Cardiac muscle cell (in vitro differentiated cells and primary cell): ENCODE measurements at places on chromosomes 12 and 14. TPM values are rescaled to one million over a fixed set of nuclear protein-coding genes. Genes with fewer than 3 reads are reported as not detected.

DNA sequence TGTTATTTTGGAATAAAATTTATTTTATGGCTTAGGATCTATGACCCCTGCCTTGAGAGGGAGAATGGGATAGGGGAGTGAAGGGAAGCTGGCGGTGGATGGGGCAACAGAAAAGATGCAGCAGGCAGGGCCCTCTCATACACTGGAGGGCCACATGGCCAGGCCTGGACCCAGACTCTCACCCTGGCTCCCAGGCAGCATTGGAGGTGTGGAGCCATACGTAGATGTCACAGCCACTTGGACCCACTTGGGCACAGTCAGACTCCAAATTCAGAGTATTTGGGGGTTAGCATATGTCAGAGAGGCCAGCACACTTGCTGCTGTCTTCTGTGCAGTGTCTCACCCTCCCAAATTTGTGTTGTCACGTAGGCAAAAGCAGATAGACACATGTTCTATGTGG, 6.5 kb downstream of the NAB2 start:
- no peak for DNase-seq

DNA sequence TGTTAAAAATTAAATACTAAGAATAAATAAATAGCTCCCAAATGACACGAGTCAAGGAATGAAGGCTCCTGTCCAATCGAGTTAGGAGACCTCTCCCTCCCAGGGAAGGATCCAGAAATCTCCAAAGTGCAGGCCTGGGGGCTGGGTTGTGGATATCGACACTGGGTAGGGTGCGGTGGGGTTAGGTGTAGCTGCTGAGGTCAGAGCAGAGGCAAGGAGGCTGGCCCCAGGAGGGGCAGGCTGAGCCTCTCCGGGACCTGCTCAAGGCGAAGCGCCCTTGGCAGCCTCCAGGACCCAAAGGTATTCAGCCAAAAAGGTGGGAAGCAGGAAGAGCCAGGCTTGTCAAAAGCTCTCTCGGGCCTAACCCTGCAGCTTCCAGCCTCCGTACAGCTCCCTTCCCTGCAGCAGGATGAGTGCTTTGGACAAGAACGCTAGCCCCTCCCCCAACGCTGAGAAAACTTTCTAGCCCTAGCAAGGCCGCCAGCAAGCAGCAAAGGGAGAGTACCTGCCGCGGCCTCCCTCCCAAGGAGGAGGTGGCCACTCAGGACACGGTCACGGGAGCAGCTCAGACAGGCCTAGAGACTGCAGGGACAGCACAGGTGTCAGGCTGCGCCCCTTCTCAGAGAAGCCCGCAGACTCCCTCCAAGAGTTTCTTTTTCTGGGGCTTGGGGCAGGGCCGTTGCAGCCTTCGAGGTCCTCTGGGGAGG, 3.7 kb upstream of the PNMA1 start:
- DNase-seq = no peak

GRCh38 chr14:66284346-66284745, 201.8 kb upstream of the CCDC196 start:
- no peak for DNase-seq

DNA sequence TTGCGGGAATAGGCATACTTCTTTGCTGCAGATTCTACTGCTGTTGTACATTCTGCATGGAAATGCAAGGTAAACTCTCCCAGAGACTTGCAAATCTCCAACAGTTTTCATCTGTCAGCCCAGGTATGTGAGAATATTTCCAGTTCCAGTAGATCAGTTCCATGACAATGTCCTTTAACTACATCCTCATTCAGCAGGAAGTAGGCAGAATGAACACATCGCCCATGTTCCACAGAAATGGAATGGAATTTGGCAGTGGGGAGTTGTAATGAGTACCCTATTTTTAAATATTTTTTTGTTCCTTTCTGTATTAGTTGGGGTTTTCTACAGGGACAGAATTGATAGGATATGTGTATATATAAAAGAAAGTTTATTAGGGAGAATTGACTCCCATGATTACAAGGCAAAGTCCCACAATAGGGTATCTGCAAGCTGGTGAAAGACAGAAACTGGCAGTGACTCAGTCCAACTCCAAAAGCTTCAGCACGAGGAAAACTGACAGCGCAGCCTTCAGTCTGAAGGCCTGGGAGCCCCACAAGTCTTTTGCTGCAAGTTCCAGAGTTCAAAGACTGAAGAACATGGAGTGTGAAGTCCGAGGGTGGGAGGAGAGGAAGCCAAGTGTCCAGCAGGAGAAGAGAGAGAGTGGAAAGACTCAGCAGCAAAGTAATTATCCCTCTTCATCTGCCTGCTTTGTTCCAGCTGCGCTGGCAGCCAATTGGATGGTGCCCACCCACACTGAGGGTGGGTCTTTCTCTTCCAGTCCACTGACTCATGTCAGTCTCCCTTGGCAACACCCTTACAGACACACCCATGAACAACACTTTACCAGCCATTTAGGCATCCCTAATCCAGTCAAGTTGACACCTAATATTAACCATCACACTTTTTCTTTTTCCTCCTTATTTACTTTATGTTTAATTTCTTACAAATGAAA, 110.4 kb upstream of the SCAF11 start:
- DNase-seq = no peak

GRCh38 chr14:87079416-87079815, 913.6 kb downstream of the GALC start:
- DNase-seq = no peak

GRCh38 chr14:69632593-69633151, 21.3 kb downstream of the SUSD6 start:
- no peak for DNase-seq

DNA sequence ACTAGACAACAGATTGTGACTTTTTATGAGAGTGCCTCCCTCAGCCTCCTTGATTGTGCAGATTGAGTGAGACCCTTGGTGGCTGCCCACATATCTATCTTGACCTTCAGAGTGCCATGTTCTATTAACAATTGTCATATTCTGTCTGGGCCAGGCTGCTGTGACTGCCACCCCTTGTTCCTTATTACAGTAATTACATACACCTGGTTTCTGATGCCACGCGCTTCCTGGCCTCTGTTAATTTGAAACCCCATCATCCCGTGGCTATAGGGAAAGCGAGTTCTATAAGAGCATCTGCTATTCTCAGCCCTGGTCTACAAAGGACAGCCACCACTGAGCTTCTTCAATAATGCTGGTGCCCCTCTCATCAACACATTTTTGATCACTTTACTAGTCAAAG, 228.7 kb downstream of the PCNX1 start:
- DNase-seq = no peak

- DNase-seq = no peak
Measured at GRCh38 chr12:18718462-18718861, 19.4 kb downstream of the PLCZ1 start.

DNA sequence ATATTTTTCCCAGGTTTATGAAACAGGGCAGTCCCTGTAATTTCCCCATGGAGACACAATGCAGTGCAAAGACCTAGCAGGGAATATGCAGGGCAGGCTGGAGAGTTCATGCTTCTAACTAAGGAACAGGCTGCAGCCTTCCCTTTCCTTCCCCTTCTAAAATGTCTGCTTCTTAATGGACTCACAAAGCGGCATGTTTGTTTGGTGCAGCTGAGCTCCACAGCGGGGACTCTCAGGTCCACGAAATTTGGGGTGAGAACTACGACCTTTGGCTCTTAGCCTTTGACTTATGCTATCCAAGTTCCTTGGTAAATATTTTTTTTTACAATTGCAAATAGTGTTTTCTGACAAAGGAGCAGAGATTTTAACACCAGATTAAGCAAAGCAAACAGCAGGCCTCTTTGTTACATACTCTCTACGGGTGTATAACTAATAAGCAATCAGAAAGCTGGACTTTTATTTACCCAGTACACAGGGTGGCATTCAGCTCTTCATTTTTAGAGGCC, 323.6 kb downstream of the ZFP36L1 start:
- no peak for DNase-seq

DNA sequence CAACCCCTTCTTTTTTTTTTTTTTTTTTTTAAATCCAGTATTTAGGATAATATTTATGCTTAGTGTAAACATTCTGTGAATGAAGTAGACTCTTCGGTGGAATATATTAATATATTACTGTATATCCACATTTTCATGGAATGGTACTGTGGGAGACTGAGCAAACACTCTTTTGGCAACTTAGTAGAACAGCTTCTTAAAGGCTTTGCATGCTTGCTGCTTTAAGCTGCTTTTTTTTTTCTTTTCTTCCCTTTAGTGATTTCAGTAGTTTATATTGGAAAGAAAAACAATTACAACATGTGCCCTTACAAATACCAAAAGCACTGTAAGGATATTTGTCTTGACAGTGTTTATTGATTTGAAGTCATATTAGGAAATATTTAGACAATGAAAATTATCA, 78.9 kb downstream of the AEBP2 start:
- no peak for DNase-seq

DNA sequence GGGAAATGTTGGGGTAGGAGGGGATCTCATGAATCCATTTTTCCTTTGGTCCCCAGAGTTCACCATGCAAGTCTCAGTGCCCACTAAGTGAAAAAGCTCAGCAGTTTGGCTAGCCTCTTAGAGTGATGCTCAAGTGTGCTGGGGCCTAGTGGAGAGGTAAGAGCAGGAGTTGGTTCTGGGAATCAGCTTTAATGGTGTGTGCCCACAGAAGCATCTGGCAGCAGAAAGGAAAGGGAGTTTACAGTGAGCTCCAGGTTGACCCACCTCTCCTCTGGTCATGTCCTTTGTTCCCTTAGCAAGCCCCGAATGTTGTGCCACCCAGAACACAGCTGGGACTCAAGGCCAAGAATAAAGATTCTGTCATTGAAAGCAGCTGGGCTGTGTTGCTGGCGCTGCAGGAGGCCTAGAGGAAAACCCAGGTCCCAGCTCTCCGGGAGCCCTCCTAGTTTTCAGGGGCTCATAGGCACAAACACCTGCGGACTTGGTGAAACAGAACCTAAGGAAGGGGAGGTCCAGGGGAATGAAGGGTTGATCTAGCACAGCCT, 320.8 kb downstream of the ZFP36L1 start:
- no peak for DNase-seq

DNA sequence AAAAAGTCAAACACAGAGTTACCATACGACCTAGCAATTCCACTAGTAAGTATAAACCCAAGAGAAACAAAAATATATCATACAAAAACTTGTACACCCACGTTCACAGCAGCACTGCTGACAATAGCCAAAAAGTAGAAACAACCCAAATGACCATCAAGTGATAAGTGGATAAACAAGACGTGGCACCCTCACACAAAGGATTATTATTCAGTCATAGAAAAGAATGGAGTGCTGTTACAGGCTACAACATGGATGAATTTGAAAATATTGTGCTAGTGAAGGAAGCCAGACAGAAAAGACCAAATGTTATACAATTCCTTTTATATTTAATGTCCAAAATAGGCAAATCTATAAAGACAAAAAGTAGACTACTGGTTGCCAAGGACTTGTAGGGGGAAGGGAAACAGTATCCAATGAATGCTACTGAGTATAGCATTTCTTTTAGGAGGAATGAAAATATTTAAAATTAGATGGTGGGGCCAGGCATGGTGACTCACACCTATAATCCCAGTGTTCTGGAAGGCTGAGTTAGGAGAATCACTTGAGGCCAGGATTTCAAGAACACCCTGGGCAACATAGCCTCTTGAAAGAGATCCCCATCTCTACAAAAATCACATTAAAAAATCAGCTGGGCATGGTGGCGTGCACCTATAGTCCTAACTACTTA, 41.9 kb downstream of the SPTLC2 start:
- DNase-seq = no peak

DNA sequence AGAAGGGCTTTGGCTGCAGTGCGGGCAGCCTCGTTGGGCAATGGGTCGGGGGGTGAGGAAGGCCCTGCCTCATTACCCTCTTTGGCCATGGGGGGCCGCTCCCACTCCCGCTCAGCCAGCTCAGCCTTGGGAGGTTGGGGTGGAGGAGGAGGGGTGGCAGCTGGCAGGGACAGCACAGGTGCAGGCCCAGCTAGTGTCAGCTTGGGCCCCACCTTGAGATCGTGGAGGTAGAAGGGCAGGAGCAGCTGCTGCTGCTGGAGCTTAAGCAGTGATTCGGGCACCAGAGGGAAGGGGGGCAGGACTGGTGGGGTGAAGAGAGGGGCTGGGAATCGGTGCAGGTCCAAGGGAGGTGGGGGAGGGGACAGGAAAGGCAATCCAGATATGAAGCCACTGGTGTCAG, 26.0 kb downstream of the ZFHX2 start:
- DNase-seq = no peak

- DNase-seq = no peak
Measured at GRCh38 chr12:67794161-67794560, 145.6 kb downstream of the DYRK2 start.

- DNase-seq = no peak
Measured at GRCh38 chr14:34680806-34681479, 33.5 kb downstream of the CFL2 start.

DNA sequence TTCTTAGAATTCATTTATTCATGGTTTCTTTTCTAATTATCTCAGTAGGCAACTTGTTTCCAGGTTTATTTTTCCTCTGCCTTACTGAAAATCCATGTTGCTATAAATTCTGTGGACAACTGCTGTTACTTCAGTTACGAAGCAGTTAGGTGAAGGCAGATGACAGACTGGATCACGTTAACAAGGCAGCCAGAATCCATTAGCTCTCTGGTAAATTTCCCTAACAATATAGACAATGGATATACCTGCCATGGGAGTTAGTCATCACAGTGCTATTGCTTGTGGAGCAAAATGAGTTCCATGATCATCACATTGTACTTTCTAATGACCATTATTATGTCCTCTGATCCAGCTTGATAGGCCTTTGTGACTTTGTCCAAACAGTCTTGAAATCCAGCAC, 291.5 kb downstream of the NELL2 start:
- no peak for DNase-seq

MUCL1 gene
- not detected in 2 replicates for total RNA-seq

TMED10 gene
- 158 and 206 TPM in 2 replicates for total RNA-seq

CLEC14A gene
- 0.18 and 0.42 TPM in 2 replicates for total RNA-seq

TRIM9 gene
- total RNA-seq = 2.3 and 2.9 TPM in 2 replicates

OR4E2 gene
- total RNA-seq = not detected in 2 replicates

RPS6KA5 gene
- total RNA-seq = 5.0 and 10.9 TPM in 2 replicates

PKP2 gene
- total RNA-seq = 362 and 376 TPM in 2 replicates

TAS2R46 gene
- 0.42 and 0.63 TPM in 2 replicates for total RNA-seq

WSCD2 gene
- total RNA-seq = 4.1 and 7.0 TPM in 2 replicates
